ENCODE measurements at places on chromosomes 2 and 18.

DNA sequence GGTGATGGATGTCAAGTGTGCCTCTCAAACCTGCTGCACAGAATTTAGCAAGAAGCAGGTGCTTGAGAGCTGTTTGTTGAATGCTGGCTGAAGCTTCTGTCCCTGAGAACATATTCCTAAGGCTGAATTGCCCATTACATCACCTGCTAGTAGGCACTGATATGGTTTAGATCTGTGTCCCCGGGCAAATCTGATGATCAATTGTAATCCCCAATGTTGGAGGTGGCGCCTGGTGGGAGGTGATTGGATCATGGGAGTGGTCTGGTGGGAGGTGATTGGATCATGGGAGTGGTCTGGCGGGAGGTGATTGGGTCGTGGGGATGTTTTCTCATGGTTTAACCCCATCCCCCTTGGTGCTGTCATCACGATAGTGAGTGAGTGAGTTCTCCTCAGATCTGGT lies 128.0 kb downstream of the HRH4 start:
- no peak for DNase-seq

DNA sequence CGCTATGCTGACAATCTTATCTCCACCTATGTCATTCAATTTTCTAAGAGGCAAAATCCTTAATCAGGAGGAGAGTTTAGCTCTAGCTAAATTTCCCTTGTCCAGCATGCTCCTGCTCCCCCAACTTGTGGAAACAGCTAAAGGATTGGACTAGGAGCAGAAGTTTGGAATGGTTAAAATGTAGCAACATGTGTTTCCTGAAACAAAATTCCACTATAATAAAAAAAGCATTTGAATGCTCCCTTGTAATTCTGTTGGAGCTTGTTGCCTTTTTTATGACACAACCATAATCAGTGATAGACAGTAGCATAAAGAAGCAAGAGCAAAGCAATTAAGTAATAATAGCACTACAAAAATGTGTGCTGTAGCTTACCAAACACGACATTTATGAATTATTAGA lies 6.9 kb downstream of the ACTR3 start:
- DNase-seq: no peak

GRCh38 chr2:156175946-156176345 lies 156.6 kb downstream of the NR4A2 start:
- DNase-seq: no peak

GRCh38 chr2:150232871-150233270 lies 254.6 kb downstream of the RND3 start:
- no peak for DNase-seq

- no peak for DNase-seq
Measured at GRCh38 chr18:49628119-49628518, 66.3 kb downstream of the LIPG start.

DNA sequence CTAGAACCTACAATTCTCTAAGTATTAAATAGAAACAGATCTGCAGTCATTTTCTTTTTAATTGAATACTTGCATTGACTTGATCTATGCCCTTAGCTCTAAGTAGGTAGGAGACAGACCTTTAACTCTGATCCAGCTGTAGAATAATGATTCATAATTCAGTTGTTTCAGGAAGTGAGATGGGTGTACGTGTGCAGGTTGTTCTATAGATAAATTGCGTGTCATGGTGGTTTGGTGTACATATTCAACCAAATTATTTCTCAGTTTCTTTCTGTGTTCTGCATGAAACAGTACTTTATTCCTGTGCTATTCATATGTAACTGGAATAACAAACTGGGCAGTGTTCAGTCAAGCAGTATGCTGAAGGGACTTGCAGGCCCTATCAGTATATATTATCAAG lies 34.3 kb upstream of the CD226 start:
- DNase-seq: no peak

Measured in GM12892 (cell line).